MV-4-11 (cell line): ENCODE measurements at places on chromosomes 5 and 9.

GRCh38 chr9:16132513-16132912, 579.7 kb downstream of the CCDC171 start:
- DNase-seq = peak; percentile 45

GRCh38 chr5:142184988-142185387, 76.4 kb downstream of the NDFIP1 start:
- DNase-seq = peak; percentile 79

GRCh38 chr5:169798438-169798837, 161.4 kb downstream of the DOCK2 start:
- DNase-seq = no peak

DNA sequence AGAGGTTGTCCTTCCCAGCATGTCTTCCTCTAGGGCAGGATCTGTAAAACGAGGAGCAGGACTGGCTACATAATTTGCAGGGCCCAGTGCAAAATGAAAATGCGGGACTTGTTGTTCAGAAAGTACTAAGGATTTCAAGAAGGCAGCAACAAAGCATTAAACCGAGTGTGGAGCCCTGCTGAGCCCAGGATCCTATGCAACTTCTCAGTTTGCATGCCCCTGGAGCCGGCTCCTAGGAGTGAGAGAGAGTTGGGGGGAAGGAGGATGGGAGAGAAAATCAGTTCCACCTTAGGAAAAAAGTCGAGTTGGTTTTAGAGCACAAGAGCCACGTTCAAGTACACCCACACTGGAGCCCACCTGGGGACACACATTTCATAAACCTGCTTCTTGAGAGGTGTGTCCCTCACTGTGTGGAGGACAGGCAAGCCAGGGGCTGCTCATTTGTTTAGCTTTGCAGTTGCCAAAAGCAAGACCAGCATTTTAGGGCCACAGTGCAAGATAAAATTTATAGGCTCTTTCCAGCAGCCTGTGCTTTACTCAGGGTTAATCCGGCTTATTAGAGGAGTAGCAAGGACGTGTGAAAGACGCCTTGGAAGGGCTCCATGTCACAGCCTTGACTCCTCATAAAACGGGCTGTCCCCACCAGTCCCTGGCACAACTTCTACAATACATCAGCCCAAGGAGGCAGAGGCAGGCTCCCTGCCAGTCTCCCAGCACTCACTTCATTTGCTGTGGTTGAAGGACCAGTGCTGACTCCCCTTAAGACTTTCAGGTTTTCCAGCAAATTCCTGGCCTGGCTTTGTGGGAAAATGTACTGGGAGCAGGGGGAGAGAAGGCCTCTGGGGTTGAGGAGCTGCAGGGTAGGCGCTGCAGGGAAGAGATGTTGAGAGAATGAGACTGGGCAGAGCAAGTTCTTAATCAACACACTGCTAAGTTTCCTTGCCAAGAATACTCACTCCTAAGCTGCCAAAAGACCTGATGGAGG, 159.7 kb upstream of the SEMA6A start:
- no peak for DNase-seq

DNA sequence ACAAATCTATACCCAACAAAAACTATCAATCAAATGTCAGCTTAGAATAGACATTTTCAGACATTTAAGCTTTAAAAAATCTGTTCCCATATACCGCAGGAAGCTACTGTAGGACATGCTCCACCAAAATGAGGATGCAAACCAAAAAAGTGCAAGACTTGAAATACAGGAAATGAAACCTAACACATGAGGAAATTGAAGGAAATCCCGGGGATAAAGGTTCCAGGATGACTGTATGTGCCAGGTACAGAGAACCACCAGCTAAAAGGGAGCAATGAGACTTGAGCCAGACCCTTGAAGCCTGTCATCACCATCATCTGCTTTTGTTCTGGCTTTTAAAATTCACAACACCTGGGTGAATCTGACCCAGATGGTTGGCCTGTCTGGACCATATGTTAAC, 21.4 kb downstream of the DIAPH1 start:
- peak; percentile 88 for DNase-seq

- no peak for DNase-seq
Measured at GRCh38 chr9:127987103-127987614, 6.4 kb upstream of the EEIG1 start.

- no peak for DNase-seq
Measured at GRCh38 chr9:108568093-108568492, 287.7 kb downstream of the ACTL7B start.
